Endothelial cell (in vitro differentiated cells): ENCODE measurements at places on chromosomes 13 and 19.
A peak's percentile ranks its signal among the peaks of the same experiment; 100 is the strongest.

- no peaks in the 10 kb centered on the region for H3K36me3 ChIP-seq
- H3K4me1 ChIP-seq: no peaks in the 10 kb centered on the region
- DNase-seq: no peak
- H3K27me3 ChIP-seq: no peaks in the 10 kb centered on the region
- H3K4me3 ChIP-seq: no peak overlapping the region
These were observed 489.1 kb upstream of the TSHZ3 start for GRCh38 chr19:31838163-31838815.

- H3K4me3 ChIP-seq: peak within 1 kb of the TSS; percentile 100
- H3K4me1 ChIP-seq: peaks cover 32% of the 10 kb centered on the region
- peaks cover 9% of the 10 kb centered on the region for H3K27me3 ChIP-seq
- H3K36me3 ChIP-seq: peaks cover 13% of the 10 kb centered on the region
- DNase-seq: peak; percentile 95
These were observed at the start of gene ELAVL1 for GRCh38 chr19:8005534-8006256. Gene ELAVL1 (minus strand): TSS chr19:8005641. CDS start chr19:7991815, 13,826 bp downstream.

DNA sequence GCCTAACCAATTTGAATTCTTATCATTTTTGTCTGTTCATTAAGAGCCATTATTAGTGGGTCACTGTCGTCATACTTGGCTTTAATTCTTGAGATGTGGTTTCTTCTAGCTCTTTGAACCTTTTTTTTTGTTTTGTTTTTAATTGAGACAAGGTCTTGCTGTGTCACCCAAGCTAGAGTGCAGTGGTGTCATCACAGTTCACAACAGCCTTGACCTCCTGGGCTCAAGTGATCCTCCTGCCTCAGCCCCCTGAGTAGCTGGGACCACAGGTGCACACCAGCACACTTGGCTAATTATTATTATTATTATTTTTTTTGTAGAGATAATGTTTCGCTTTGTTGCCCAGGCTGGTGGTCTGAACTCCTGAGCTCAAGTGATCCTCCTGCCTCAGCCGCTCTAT, 25.8 kb upstream of the LDLR start:
- no peak for DNase-seq
- no peak overlapping the region for H3K27ac ChIP-seq
- H3K4me1 ChIP-seq: no peaks in the 10 kb centered on the region
- peaks cover 6% of the 10 kb centered on the region for H3K27me3 ChIP-seq
- no peak overlapping the region for H3K4me3 ChIP-seq
- H3K36me3 ChIP-seq: peaks cover 42% of the 10 kb centered on the region

DNA sequence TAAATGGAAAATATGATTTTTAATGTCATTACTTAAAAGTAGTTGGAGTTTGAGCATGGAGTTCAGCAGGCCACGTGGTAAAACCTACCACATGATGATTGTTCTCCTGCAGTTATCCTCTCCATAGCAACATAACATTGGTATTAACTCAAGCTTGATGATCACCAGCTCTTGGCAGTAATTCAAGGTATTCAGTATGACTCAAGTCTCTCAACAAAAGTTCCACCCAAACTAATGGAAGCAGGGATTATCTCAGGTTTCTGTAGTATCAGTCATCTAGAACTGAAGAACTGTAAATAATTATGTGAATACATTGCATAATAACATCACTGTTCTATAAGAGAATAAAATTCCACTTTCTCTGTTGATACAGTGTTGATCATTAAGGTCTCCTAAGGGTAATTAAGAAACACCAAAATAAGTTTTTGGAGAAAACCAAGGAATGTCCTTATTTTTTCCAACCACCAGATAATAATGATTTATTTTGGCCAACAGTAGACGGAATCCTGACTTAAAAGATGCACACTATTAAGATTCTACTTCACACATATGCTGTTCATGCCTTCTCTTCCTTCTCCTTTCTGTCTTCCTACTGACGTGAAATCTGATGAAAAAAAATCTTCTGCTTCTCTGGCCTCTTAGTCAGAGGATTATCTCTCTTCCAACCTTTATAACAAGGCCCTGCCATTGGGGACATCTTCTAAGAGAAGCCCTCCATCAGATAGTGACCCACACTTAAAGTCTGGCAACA, 1092.3 kb downstream of the EFNB2 start:
- peaks cover 2% of the 10 kb centered on the region for H3K27me3 ChIP-seq
- no peak for DNase-seq
- H3K4me1 ChIP-seq: no peaks in the 10 kb centered on the region
- H3K36me3 ChIP-seq: no peaks in the 10 kb centered on the region
- no peak overlapping the region for H3K27ac ChIP-seq

DNA sequence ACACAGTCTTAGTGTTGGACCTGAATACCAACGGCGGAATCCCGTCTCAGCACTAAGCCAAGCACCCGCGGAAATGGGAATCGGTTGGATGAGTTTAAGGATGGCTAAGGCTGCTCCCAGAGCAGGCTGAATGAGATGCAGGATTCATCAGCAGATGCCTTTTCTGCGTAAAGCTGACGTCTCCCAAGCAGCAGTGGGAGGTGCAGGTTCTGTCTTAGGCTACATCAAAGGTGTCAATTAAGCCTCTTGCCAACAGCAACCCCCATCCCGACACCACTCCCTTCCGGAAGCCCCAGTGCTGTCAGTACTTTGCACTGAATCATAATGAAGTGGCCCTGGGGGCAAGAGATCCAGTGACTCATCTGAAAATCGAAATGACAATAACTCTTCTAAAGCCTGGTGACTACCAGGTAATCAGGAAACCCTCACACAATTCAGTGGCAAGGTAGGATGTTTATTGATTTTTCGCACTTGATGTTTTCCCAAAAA, 275.6 kb downstream of the DCLK1 start:
- no peak overlapping the region for H3K27ac ChIP-seq
- no peaks in the 10 kb centered on the region for H3K27me3 ChIP-seq
- H3K4me3 ChIP-seq: no peak overlapping the region
- no peaks in the 10 kb centered on the region for H3K4me1 ChIP-seq
- no peaks in the 10 kb centered on the region for H3K36me3 ChIP-seq

DNA sequence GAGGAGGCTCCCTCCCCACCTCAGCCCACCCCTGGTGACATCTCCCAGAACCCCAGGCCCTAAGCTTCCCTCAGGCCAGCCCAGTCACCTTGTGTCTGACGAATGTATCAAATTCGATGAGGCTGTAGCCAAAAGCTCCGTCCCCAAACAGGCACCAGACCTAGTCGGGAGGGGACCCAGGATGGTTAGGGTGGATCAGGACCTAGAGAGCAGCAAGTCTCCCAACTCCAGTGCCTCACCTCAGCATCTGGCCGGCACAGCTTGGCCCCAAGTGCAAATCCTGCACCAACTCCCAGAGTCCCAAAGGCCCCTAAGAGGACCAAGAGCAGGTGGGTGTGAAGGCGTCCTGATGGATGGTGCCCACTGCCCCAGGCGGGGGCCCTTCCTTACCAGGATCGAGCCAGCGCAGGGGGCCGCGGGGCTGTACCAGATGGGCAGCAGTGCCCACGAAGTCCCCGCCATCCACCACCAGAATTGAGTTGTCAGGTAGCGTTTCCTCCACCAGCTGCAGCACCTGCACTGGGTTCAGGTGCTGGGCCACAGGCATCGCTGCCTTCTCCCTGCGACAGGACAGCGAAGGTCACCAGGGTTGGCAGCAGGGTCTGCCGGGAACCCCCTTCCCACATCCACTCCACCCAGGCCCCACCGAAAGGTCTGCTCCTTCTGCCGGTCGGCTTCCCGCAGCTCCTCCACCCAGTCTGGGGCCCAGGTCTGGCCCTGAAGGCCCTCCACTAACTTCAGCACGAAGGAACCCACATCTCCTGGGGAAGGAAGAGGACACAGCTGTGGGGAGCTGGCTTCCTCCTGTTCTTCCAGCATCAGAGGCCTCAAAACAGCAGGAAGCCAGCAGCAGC, 8.8 kb downstream of the SYDE1 start:
- H3K27me3 ChIP-seq: peaks cover 24% of the 10 kb centered on the region
- H3K4me3 ChIP-seq: peak overlapping the region; percentile 72
- peaks cover 61% of the 10 kb centered on the region for H3K36me3 ChIP-seq

- H3K4me1 ChIP-seq: peaks cover 4% of the 10 kb centered on the region
- H3K4me3 ChIP-seq: no peak overlapping the region
- H3K27ac ChIP-seq: no peak overlapping the region
- DNase-seq: no peak
These were observed 67.3 kb downstream of the EFNB2 start for GRCh38 chr13:106468207-106468606.

GRCh38 chr19:28218728-28219127, 994.2 kb downstream of the UQCRFS1 start:
- H3K36me3 ChIP-seq: no peaks in the 10 kb centered on the region
- no peak overlapping the region for H3K27ac ChIP-seq
- no peaks in the 10 kb centered on the region for H3K4me1 ChIP-seq

- no peak overlapping the region for H3K27ac ChIP-seq
- DNase-seq: no peak
- H3K4me1 ChIP-seq: peaks cover 7% of the 10 kb centered on the region
- H3K27me3 ChIP-seq: peaks cover 1% of the 10 kb centered on the region
These were observed 222.4 kb downstream of the SPRY2 start for GRCh38 chr13:80118506-80118905.

DNA sequence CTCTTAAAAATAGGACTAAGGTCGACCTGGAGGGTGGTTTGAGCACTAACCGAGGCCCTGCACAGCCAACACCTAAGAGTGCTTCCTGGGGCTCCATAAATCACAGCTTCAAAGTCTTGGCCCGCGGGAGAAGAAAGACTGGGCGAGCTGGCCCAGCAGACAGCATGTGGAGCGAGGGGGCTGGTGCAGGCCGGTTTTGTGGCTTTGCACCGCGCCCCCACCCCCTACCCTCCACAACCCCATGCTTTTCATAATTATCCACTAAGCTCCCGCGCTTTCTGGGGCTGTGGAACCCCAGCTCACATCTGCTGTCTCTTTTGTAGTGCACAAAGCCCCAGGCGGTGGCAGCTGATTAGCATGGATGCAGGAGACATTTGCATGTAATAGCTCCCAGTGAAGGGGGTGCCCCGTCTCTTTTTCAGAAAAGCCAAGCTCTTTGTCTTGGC, 17.1 kb downstream of the CARM1 start:
- H3K4me1 ChIP-seq: peaks cover 13% of the 10 kb centered on the region
- no peaks in the 10 kb centered on the region for H3K36me3 ChIP-seq
- DNase-seq: no peak
- no peak overlapping the region for H3K27ac ChIP-seq
- no peak overlapping the region for H3K4me3 ChIP-seq

GRCh38 chr13:98557937-98558792, 18.7 kb downstream of the STK24 start:
- DNase-seq: no peak
- no peak overlapping the region for H3K27ac ChIP-seq
- no peak overlapping the region for H3K4me3 ChIP-seq
- peaks cover 4% of the 10 kb centered on the region for H3K27me3 ChIP-seq
- peaks cover 27% of the 10 kb centered on the region for H3K4me1 ChIP-seq

GRCh38 chr13:37476874-37477273, 121.7 kb downstream of the POSTN start:
- H3K4me3 ChIP-seq: no peak overlapping the region
- peaks cover 2% of the 10 kb centered on the region for H3K27me3 ChIP-seq
- no peak for DNase-seq
- no peak overlapping the region for H3K27ac ChIP-seq

DNA sequence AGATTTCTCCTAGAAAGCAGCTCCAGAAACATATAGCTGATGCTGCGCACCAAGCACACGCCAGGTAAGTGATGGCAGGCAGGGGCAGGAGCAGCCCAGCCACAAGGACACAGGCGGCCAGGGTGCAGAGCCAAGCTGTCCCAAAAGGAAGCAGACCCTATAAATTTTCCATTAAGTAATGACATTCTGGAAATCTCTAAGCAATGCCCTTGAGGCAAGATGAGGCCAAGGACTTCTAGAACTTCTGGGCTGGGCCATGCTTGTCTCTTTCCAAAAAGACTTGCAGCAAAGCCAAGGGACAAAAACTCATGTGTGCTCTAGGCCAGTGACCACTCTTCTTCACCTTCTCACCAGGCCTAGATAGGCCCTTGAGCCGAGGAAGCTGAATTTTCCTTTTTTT, 42.2 kb upstream of the EPHX3 start:
- H3K4me3 ChIP-seq: no peak overlapping the region
- H3K36me3 ChIP-seq: peaks cover 30% of the 10 kb centered on the region
- peaks cover 13% of the 10 kb centered on the region for H3K4me1 ChIP-seq
- DNase-seq: no peak
- no peak overlapping the region for H3K27ac ChIP-seq

DNA sequence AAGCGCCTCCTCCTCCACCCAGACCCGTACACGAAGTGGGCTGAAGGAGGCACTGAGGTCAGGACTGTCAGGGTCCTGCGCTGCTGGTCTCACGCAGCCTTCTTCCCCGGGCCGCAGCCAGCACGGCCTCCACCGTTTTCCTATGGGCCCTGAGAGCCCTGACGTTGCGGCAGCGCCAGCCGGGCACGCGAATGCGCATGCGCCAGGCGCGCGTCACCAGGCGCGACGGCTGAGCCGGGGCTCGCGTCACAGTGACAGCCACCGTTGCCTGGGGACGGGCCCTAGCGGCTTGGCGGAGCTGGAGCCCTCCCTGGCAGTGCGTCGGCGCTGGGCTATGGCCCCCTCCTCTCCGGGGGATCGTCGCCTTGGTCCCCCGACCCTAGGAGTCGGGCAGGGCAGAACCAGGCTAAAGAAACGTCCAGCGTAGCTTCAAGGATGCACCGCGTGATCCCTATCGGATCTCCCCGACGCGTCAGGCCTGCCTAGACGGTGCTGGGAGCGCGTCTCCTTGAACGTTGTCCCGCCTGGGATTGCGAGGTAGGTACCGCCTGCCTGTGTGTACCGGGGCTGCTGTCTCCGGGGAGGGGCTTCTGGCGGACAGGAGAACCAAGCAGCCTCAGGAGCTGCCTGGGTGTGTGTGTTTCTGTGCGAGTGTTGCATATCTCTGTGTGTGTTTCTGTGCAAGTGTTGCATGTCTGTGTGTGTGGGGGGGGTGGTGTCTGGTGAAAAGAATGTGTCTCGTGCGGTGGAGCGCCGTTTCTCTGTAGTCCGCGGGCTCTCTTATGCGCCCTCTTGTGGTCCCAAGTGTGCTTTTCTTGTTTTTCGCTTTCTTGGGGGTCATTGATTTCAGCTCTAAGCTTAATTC, 43.2 kb downstream of the ZNF571 start:
- H3K36me3 ChIP-seq: peaks cover 71% of the 10 kb centered on the region
- peak; percentile 10 for DNase-seq
- H3K4me3 ChIP-seq: peak overlapping the region; percentile 91
- no peak overlapping the region for H3K27ac ChIP-seq
- no peaks in the 10 kb centered on the region for H3K4me1 ChIP-seq
- H3K27me3 ChIP-seq: peaks cover 13% of the 10 kb centered on the region

DNA sequence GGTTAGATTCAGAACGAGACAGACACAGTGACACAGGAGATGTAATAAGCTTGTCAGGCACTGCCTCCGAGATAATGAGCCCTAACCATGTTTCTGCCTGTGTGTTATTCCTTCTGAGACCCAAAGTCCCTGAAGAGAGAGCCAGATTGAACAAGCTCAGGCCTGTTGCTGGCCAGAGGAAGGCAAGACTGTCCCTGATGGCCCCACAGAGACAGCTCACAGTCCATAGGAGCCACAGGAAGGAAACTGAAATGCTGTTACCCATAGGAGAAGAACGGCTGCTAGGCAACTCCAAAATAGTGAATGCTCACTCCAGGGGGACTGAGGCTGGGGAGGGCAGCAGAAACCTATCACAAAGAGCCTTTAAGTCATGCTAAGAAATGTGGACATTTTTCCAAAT, 31.8 kb upstream of the RFXAP start:
- peak overlapping the region; percentile 79 for H3K27ac ChIP-seq
- peaks cover 10% of the 10 kb centered on the region for H3K4me1 ChIP-seq
- H3K36me3 ChIP-seq: no peaks in the 10 kb centered on the region
- no peaks in the 10 kb centered on the region for H3K27me3 ChIP-seq

GRCh38 chr19:5037936-5038335, 69.0 kb downstream of the KDM4B start:
- H3K27ac ChIP-seq: no peak overlapping the region
- H3K36me3 ChIP-seq: peaks cover 14% of the 10 kb centered on the region
- DNase-seq: no peak
